ENCODE measurements at places on chromosomes 6 and 20.

GRCh38 chr6:329888-330691, 37.8 kb downstream of the DUSP22 start:
- no peak for DNase-seq

- no peak for DNase-seq
Measured at GRCh38 chr20:17466641-17467040, 64.5 kb downstream of the BFSP1 start.

GRCh38 chr6:49676671-49677281, 36.6 kb downstream of the CRISP2 start:
- DNase-seq: no peak

GRCh38 chr6:128914051-128914450, 31.1 kb downstream of the LAMA2 start:
- no peak for DNase-seq

GRCh38 chr6:127302728-127303660, 36.3 kb downstream of the RNF146 start:
- no peak for DNase-seq

DNA sequence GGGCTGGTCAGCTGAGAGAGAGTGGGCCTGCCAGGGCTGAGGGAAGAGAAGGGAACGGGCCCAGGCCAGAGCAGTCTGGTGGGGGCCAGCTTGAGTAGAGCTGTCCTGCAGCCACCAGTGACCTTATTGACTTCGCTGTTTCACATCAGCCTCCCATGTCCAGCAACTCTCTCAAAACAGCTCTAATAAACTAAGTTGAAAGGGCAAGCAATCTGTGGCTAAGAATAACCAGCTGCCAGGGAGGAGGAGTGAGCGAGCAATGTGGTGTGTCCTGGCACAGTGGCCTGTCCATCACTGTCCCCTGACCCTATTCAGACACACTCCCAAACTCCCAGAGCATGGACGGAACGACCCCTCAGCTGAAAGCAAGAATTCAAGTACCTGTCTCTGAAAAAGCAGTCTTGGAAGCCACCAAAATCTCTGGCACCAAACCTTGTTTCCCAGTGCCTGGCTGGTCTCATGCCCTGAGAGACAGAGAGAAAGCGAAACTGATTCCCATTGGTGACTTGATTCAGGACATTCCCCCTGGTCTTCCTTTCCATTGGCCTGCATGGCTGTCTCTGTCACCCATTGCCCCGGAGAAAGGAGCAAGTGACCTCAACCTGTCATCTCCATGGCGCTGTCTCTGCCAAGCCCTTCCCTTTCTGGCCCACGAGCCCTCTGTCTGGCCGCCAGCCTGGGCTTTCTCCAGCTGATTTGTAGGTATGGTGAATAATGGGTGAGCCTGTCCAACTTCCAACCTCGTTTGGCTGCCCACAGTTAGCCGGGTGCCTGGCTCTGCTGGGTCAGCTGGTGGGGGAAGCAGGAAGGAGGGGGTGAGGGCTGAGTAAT, at the start of gene DDO:
TSS of gene DDO (minus strand) at position 490 of the 831 bp plus-strand sequence. CDS start 2,113 bp downstream, outside the sequence.
- DNase-seq: no peak

GRCh38 chr6:47478233-47479139, 897 bp downstream of the CD2AP start:
- no peak for DNase-seq

DNA sequence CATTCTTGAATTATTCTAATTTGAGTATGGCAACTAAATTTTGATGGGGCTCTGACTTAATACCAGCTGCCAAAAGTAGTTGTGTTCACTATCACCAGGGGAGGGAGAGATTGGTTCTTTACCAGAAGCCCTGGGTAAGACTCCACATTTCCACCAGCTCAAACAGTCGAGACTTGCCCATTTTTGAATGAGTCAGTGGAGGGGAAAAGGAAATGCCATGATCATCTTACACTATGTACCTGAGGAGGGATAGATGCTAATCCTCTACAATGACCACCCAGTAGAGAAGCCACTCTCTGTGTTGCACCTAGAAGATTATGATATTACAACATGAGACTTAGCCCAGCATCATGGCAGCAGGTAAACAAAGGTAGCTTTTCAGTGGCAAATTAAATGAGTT, 77.0 kb upstream of the SGK1 start:
- no peak for DNase-seq

DNA sequence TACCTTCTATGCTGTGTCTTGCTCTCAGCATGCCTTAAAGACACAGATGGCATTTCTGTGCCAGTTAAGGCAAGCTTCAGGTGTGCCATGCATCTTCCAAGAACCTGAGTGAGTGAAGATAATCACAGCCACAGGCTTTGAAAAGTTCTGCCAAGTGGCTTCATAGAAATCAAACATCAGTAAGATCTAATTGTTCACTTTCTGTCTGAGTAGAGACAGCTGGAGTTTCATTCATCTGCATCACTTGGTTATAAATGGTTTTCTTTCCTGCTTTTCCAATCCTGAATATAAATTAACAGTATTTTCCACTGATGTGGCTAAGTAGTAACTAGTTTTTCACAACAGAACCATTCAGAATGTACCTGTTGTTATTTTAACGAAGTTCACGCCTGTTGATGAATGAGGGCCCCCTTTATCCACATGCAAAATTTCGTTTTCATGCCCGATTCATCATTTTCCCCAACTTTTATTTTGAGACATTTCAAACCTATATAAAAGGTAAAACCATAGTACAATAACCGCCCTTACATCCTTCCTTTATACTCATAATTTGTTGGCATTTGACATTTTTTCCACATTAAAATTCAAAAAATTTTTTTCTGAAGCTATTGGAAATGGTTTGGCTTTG, 38.6 kb upstream of the KCNG1 start:
- no peak for DNase-seq

DNA sequence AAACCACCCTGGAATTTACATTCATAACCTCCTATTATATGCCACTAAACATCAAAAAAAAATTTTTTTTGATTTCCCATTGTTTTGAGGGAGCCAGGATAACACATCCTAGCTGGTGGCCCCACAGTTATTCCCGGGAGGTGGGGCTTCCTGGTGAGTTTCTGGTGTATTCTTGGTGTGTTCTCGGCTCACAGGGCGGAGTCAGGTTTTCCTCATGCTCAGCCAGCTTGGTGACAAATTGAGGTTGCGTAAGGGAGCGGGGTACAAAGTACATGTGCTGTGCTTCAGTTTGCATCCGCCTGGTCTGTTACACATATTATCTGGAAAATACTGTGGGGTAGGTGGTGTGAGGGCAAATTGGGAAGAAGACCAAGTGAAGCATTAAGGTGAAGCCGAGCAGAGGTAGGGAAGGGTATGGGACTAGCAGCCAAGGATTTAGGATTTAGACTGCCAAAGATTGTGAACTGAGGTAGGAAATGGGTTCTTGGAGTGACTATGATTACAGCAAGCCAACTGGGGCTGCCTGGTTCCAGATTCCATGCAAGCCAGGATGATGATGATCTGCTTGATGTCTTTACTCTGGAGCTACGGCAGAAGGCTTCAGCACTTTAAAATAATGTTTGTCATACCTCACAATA, 46.2 kb upstream of the EEF1A1 start:
- no peak for DNase-seq

DNA sequence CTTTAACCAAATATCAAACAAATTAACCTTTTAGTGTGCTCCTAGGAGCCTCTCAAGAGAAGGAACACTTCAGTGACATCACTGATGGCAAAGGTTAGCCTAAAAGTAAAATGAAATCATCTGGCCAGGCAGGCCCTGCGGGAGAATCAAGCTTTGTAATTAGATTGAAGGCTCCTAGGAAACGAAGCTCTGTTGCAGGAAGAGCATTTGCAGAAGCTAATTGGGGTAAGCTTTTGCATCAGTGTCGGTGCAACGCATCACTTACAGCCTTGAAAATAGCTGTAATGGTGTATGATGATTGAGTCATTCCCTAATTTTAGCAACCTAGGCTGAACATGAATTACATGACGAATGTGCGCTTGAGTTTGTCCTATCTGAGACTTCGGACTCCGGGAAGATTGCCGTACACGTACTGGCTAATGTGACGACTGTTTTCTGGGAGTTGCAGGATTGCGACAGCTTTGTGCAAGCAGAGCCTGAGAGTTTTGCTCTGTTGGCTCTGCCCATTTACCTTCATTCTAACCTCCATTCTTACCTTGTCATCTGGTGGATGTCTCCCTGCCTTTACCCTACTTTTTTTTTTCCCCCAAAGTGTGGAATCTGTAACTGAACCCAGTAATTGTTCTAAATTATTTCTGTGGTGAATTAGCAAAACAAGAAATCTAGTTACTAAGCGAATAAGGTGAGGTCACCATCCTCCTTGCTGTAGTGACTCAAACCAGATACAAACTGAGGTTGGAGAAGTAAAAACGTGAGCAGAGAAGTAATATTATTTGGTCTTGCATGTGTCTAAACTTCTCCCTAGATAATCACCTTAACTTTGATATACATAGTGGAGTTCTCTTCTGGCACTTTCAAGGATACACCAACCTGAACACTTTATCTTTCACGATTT, 675.9 kb upstream of the CITED2 start:
- DNase-seq: no peak

DNA sequence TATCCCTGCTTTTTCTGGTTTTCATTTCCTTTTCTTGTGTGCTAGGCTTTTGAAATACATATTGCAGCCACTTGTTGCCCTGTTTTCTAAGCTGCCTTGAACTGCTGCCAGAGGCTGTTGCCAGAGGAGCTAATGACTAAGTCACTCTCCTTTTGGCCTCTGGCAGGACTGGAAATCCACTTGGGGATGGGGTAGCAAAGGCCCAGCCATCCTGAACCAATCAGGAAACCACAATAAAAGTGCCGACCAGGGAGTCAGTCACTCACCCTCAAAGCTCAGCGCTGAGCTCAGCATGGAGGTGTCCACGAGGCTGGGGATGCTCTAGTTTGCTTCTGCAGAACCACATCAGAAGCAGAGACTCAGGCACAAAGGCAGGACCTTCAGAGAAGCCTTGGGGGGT, 813.0 kb downstream of the DHX35 start:
- DNase-seq: no peak

- no peak for DNase-seq
Measured at GRCh38 chr6:116562614-116563013, 8.7 kb upstream of the RWDD1 start.

GRCh38 chr6:43992783-43993644, 134.2 kb downstream of the MRPL14 start:
- no peak for DNase-seq

GRCh38 chr20:64232794-64233193, 22.8 kb upstream of the PCMTD2 start:
- no peak for DNase-seq

- DNase-seq: no peak
Measured at GRCh38 chr20:60420676-60421229, 462.5 kb downstream of the CDH26 start.

DNA sequence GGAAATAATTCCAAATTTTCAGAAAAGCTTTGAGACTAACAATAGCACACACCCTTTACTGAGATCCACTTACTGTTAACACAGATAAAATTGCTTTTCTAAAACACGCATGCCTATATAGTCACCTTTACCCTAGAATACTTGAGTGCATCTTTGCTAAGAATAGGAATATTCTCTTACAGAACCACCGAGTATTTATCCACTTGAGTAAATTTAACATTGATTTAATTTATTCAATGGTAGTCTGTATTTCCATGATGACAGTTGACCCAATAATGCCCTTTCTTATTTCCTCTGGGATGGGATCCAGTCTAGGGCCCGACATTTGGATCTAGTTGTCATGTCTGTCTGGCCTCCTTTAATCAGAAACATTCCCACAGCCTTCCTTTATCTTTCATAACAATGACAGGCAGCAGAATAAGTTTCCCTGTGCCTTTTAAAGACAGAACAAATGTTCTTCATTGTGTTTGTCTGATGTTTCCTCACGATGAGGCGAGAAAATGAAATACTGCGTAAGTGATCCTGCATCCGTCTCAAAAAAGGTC, 56.6 kb upstream of the ERVFRD-1 start:
- no peak for DNase-seq

- DNase-seq: no peak
Measured at GRCh38 chr6:140445474-140446004, 1071.1 kb upstream of the CITED2 start.

- DNase-seq: no peak
Measured at GRCh38 chr6:169998457-169998856, 247.0 kb downstream of the ERMARD start.

DNA sequence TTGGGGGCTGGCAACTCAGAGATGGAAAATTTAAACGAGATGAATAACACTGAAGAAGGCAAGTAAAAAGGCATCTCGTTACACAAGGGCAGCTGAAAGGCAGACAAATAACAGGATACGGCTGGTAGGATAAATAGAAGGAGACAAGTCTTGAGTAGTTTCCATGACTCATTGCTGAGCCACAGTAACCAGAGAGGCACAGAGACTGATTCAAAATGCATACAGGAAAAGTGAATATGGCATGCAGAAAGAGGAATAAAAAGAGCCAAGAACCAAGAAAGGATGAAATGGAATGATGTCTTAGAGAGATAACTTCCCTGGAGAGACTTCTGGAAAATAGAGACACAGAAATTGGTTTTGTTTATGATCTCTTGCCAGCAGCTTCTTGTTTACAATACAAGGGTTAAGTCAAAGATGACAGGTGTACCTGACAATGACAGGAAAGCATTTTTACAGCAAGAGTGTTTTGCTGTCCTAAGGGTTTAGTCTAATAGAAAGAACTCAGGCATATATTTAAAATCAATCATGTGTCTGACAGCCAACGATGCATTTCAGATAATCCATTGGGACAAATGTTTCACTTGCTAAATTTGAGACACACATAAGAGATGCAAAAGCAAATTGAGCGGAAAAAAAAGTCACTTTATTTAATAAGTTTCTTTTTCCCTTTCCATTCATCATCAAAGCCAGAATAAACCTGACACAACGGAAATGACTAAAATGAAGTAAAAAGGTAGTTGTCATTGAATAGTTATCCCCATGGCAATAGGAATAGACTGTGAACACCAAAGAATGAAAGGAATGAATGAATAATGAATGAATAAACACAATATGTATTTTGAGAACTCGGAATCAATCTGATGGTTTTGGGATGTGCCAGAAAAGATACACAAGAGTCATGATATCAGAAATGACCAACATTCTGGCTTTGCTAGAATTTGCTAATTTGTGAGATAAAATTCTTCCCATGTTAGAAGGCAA, 68.0 kb upstream of the KCNQ5 start:
- peak; percentile 22 for DNase-seq

GRCh38 chr6:7136859-7137334, 29.1 kb downstream of the RREB1 start:
- no peak for DNase-seq

- DNase-seq: no peak
Measured at GRCh38 chr6:100257793-100258395, 206.8 kb downstream of the SIM1 start.

DNA sequence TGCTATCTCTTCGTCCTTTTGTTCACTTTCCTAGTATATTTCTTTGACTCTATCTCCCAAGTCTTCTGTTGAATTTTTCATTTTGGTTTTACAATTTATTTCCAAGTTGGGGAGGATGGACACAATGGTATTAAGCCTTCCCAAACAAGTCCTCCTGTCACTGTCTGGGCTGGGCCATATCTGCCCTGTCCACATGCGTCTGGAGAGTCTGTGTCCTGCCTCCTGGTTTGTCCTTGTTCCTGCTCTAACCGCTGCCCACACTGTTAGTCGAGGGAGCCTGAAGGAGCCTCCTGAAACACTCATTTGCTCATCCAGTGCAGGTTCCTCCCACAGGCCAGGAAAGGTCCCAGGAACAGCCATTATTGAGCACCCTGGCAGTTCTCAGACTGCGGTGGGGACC, 17.1 kb downstream of the MYT1 start:
- no peak for DNase-seq

Measured in NCI-H1930 (cell line).